SJSA1 (cell line): ENCODE measurements at places on chromosomes 3 and 15.
A peak's percentile ranks its signal among the peaks of the same experiment; 100 is the strongest.

- DNase-seq = no peak
These were observed 33.3 kb downstream of the ATG7 start for GRCh38 chr3:11305509-11305908.

GRCh38 chr3:49017971-49018706, at the start of gene DALRD3:
Gene DALRD3, minus strand, starts transcription at chr3:49018580. Its CDS starts 16 bp downstream, at chr3:49018564.
- DNase-seq = peak; percentile 58

- DNase-seq = no peak
These were observed 16.3 kb downstream of the PLXNB1 start for GRCh38 chr3:48413611-48414010.

GRCh38 chr15:99994849-99995248, 261.6 kb upstream of the LYSMD4 start:
- no peak for DNase-seq

DNA sequence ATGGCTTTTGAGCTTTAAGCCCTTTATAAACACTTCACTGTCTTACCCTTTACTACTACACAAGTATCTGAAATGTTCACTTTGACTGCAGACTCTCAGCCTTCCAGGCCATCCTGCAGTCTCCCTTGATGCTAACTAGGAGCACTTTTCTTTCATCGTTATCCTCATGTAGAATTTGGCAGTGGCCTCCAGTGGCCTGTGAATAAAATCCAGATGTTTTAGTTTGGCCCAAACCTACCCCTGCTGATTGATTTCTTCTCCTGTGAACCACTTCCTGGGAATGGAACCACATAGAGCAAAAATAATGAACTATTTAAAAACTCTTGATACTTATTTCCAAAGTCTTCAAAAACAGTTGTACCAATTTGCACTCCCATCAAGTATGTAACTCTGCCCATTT, 271.9 kb downstream of the FEZF2 start:
- no peak for DNase-seq

- peak; percentile 61 for DNase-seq
These were observed 12.2 kb downstream of the STAB1 start for GRCh38 chr3:52507359-52507758.

DNA sequence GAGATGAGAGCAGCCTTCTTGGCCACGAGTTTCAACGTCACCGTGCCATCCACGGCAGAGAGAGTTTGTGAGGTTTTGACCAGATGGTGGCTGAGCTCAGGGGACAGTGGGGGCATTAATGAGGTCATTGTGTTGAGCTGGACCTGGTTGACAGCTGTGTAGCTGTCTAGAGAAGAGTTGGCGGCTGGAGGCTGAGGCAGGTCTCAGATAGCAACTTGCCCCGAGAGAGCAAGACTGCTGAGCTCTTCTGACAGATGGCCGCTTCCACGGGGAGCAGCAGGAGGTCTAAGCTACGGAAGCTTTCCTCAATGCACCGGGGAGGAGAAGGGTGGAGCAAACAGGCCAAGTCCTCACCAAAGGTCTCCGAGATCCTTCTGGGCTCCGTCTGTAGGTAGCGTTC, 44.8 kb upstream of the EIF5A2 start:
- DNase-seq = no peak

- no peak for DNase-seq
These were observed 87.2 kb downstream of the MB21D2 start for GRCh38 chr3:192830291-192831110.

DNA sequence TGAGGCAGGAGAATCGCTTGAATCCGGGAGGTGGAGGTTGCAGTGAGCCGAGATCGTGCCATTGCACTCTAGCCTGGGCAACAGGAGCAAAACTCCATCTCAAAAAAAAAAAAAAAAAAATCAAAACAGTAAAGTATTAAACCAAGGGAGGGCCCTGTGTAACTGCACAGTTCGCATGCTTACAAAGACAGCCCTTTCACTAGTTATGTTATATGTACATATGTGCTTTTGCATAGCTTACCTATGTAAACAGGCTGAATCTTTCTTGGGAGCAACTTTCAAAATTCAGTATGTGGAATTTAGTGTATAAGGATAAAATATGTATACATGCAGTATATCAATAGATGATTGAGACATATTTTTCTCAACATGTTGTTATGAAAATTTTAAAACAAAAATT, 16.1 kb upstream of the SLMAP start:
- no peak for DNase-seq

DNA sequence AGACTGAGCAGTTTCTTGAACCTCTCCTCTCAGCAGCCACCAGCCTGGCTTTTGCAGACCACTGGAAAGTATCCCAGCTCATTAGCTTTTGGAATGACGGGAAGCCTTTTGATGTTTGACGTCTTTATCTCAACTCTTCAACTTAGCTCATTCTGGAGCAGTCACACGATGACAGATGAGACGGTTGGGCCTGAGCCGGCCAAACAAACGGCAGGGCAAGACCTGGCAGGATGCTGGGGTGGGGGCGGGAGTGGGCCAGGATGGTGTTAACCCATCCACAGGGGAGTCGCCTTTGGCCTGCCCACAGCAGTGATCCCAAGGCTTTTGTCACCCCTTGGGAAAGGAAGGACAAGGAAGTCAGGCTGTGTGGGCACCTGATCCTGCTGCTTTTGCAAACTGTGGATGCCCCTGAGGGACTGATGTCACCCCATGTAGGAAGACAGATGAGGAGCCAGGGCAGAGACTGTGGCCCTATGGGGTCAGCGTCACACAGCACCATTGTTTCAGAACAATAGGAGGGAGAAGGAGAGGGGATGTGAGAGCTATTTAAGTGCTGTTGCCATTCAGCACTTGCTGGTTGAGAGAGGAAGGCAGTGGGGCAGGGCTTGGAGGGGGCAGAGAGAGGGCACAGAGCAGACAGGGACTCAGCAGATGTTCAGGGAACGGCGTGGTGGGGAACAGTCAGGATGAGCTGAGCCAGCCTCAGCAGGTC, 121.9 kb upstream of the CTDSPL start:
- DNase-seq = no peak

GRCh38 chr3:66442254-66443117, 58.3 kb downstream of the LRIG1 start:
- peak; percentile 39 for DNase-seq

- no peak for DNase-seq
These were observed 685.7 kb downstream of the MCTP2 start for GRCh38 chr15:94917068-94917467.

DNA sequence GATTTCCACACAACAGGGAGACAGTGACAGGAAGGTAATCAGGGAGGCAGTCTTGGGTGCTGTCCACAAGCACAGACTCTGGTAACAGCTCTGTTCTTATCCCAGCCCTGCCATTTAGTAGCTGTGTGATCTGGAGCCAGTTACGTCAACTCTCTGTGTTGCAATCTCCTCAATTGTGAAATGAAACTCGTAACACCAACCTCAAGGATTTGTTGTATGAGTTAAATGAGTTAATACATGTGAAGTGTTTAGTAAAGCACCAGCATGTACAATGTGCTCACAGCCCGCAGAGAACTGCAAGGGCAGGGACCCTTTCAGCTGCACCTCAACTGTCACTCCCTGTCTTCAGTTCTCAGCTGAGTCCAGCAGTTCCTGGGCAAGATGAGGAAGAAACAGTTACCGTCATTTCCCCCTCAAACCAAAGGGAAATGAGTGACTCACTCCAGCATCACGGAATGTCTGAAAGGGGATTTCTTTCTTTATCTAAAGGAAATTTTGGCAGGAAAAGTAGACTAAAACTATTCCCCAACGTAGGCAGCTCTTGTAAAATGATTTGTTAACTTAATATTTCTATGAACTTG, 39.9 kb upstream of the MB21D2 start:
- DNase-seq = no peak

- DNase-seq = no peak
These were observed 237.9 kb downstream of the NFKBIZ start for GRCh38 chr3:102087236-102087635.

DNA sequence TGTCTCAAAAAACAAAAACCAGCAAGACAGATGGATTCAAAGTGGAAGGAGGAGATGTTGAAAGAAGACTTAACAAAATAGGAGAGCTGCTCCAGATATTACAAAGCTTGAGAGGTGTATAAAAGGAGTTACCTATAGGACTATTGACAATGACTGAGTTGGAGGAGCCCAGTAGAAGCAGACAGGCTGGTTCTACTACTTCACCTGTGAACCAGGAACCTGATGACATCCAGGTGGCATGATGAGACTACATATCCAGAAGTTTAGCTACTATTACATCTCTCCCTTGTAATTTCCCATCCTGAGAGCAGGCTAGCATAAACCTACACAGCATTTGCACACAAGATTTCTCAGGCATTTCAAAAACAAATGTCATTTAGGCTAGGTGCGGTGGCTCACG, 49.3 kb downstream of the CPEB1 start:
- DNase-seq = no peak

GRCh38 chr15:63939531-63940130, 105.9 kb upstream of the HERC1 start:
- DNase-seq = peak; percentile 38

- no peak for DNase-seq
These were observed 103.0 kb upstream of the SLC24A5 start for GRCh38 chr15:48017747-48018146.

- DNase-seq = no peak
These were observed 34.6 kb downstream of the DNASE1L3 start for GRCh38 chr3:58176185-58176530.

- peak; percentile 14 for DNase-seq
These were observed 10.6 kb upstream of the CD96 start for GRCh38 chr3:111531446-111531845.

DNA sequence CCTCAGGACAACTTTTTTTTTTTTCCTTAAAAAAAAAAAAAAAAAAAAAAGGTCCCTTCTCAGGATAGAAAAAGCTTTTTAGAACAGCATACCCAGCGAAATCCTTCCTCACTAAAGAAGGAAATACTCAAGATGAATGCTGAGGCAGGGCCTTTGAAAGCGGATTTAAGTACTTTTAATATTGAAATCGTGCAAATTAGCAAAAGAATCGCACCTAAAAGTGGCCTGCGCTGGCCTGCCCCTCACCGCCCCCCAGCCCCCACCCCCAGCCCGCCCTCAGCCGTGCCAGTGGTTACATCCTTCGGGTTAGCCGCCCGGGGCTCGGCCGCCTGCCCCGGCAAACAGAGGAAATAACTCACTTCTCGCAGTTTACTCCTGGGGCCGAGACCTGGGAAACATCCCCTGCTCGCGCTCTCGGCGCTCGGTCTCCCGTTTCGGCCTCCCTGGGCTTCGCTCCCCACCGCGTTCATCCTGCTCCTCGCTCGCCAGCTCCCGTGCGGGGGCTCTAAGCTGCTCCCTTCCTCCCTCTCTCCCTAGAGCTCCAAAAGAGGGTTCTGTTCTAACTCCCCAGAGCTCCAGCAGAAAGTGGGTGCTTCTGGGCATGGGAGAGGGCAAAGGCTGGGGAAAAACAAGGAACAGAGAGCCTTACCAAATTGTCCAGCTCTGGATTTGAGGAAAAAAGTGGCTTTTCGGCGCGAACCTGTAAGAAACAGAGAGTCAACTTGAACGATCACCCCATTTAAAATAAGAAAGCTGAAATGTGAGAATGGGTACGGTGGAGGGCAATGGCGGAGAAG, 5.2 kb downstream of the MEIS2 start:
- no peak for DNase-seq

- no peak for DNase-seq
These were observed 6.7 kb upstream of the ZNF609 start for GRCh38 chr15:64453689-64454037.
